ENCODE measurements at places on chromosomes 2 and 18.

DNA sequence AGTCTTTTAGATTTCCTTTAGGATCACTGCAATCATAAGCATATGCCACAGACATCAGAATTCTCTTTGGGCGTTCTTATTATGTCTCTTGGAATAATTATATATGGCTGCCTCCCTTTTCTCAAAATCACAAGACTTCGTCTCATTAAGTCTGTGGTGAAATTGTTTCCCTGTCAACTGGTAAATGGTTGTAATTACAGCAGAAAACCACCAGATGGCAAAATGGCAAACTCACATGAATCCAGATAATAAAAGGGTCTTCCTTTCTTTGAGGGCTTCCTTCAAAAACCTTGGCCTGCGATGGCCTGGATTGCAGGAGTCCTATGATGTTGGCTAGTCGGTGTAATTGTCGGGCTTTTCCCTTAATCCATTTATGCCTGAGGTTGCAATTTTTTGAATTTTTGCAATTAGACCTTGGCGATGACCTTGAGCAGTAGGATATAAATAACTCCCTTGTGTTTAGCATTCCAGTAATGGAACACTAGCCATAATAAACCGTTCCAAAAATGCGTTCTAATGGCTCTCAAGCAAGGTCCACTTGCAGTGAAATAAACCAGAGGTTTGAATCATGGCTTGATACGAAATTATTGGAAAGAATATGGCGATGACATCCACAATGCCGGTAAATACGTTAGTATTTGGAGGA, 656.4 kb downstream of the MBD2 start:
- peak; percentile 7 for DNase-seq

GRCh38 chr2:55885127-55885943, 38.2 kb downstream of the EFEMP1 start:
- peak; percentile 80 for DNase-seq

GRCh38 chr2:160225722-160226121, 25.6 kb upstream of the ITGB6 start:
- DNase-seq = no peak

DNA sequence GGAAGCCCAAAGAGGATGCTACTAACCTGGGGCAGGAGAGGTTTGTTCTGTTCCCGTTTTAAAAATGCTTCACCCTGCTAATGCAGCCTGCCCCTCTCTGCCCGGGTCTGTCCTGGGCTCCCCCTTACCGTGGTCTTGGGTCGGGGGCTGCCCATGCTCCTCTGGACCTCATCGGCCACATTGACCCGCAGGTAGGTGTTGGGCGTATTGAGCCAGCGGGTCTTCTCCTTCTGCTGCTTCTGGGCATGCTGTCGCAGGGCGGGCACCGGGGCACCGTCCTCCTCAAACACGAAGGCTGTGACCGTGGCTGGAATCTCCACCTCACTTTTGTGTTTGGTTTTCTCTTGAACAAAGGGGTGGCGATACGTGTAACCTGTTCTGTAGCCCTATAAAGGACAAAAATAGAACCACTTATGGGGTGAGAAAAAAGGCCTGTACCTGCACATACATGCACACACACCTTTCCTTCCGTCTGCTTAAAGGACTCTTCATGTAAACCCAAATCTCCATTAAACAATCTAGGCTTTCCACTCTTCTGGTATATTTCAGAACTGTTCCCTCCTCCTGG, 89.3 kb downstream of the ADD2 start:
- no peak for DNase-seq

- no peak for DNase-seq
Observed at GRCh38 chr2:158806941-158807340, 11.8 kb downstream of the DAPL1 start.

- no peak for DNase-seq
Observed at GRCh38 chr2:217929757-217930707, 72.8 kb downstream of the TNS1 start.

- DNase-seq = no peak
Observed at GRCh38 chr18:54151376-54151775, 73.1 kb downstream of the MBD2 start.

Data from HS-27A (cell line).